ENCODE measurements at places on chromosomes 13 and 19.

DNA sequence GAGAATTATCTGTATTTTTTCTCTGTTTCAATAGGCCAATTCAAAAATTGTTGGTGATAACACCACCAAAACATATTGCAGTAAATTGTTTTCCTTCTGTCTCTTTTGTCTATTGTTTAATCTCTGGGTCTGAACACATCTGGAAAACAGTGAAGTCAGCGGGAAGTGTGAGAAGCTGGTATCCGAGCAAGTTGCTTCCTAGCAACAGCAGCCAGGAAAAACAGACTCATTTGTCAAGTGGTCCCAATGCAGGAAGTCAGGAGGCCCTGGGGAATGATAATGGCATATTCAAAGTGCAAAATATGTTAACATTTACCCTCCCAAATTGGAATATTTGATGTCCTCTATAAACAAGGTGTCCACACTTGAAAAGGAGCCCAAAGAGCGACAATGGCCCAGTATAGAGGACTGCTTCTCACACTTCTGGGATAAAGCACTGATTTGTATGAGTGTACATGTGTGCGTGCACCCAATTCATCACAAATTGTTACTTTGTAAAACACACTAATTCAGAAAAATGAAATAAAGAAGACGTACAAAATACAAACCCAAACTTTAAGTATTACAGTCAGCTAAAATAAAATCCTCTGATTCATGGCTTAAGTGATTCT, 515.0 kb downstream of the TBC1D4 start:
- DNase-seq: no peak

GRCh38 chr13:73141292-73141771, 82.5 kb downstream of the KLF5 start:
- DNase-seq: peak; percentile 11

- DNase-seq: no peak
Observed at GRCh38 chr19:5430237-5430636, 25.0 kb upstream of the ZNRF4 start.

DNA sequence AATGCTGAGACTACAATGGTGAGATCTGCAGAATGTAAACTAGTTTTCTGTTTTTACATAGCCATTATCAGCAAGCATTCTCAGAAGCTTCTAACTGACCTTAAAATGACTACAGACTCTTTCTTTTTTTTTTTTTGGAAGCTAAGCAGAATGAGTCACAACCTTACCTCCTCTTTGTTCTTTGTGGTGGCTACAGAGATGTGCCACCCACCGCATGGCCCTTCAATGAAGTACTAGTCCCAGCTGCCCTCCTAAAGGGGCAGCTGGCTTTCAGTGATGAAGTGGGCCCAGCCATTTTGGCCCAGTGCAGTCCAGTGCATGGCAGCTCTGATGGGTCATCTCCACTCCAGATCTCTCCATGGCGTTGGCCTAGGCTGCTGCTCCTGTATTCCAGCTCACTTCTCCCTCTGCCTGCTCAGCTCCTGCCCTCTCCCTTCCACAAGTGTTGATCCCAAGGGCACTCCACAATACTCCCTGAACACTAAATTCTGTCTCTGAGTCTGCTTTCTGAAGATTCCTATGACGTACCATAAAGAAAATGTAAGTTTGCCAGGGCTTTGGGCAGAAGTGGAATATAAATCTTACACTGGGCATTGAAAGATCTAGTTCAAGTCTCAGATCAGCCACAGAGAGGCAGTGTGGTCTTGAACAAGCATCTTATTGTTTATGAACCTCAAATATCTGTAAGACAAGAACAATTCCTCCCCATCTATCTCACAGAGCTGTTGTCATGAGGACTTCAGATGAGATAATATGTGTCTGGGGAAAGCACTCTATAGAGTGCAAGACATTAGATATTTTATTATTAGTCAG, 85.6 kb downstream of the RXFP2 start:
- DNase-seq: no peak

- no peak for DNase-seq
Observed at GRCh38 chr19:12331211-12331941, 2.1 kb downstream of the ZNF563 start.

DNA sequence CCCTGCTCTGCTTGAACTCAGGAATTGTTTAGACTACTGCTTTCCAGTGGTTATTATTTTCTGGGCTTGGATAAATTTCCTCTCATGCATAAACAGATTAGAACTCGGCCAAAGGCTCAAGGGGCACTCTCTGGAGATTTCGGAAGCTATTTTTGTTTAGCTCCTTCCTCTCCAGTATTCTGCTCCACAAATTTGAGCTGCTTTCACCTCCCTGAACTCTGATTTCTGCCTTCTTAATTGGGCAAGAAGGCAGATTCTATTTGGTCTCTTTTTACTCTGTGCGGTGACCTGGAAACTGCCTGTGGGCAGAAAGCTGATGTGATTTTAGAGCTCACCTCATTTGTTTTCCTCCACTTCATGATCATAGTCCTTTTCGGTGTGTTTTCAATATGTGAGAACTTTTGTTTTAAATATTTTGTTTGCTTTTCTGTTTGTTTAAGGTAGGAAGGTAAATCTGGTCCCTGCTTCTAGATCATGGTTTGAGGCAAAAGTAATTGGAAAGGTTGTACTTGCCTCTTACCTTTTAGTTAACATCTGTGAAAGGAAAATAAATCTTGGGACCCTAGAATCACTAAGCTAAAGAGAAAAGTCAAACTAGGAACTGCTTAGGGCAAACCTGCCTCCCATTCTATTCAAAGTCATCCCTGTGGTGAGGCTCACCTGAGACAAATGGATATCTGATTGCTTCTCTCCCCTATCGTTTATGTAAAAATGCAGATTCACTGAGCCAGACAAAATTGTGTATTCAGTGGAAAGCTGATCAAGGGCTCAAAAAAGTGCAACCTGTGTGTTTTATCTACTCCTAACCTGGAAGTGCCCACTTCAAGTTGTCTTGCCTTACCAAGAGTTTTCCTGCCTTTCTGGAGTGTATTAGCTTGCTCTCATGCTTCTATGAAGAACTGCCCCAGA, 714.7 kb upstream of the PCDH20 start:
- DNase-seq: no peak

DNA sequence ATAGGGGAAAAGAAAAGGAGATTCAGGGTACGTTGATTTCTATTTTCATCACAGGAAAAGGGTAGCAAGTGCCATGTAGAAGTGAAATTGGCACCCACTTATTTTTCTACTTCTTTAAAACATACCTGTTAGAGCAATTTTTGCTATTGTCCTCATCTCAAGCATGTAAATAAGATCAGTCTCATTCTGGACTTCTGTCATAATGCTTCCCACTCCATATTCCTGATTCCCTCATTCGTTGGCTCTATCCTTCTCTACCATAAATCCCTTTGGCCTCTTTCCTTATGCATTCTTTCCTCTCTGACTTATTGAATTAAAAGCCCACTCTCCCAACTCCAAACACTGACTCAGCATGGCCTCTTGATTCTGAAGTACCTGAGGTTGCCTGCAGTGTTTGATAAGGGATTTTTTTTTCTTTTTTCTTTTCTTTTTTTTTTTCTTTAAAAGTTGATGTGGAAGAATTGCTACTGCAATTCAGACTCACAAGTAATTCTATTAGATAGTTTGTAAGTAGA, 465.7 kb downstream of the SLITRK6 start:
- no peak for DNase-seq

GRCh38 chr19:571566-571974, 826 bp upstream of the BSG start:
- DNase-seq: no peak

DNA sequence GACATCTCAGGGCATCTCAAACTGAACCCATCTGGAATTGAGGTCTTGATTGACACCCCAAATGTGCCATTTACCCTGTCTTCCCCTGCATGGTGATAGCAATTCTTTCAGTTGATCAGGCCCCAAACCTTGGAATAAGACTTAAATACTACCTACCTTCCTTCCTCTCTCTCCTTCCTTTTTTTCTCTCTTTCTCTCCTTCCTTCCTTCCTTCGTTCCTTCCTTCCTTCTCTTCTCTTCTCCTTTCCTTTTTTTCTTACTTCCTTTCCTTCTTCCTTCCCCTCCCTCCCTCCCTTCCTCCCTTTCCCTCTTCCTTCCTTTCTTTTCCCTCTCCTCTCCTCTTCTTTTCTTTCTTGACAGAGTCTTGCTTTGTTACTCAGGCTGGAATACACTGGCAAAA, 7.4 kb upstream of the GIPC1 start:
- DNase-seq: no peak

- no peak for DNase-seq
Observed at GRCh38 chr19:31553112-31553845, 204.0 kb upstream of the TSHZ3 start.

DNA sequence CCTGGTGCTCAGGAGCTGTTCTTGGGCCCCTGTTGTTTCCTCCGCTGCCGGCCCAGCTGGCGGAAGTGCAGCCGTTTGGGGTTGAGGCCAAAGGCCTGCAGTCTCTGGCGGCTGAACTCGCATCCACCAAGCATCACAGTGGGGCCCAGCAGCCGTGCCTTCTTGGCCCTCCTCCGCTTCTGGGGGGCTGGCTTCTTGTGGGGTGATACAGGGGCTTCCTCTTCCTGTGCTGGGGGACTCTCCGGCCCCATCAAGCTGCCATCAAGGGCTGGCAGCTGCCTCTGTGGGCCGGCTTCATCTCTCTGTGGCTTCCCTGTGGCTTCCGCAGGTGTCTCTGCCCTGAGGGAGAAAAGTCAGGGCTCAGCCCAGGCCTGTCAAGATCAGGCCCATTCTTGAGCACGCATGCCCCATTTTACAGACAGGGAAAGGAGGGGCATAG, 10.3 kb downstream of the ATG4D start:
- DNase-seq: no peak

DNA sequence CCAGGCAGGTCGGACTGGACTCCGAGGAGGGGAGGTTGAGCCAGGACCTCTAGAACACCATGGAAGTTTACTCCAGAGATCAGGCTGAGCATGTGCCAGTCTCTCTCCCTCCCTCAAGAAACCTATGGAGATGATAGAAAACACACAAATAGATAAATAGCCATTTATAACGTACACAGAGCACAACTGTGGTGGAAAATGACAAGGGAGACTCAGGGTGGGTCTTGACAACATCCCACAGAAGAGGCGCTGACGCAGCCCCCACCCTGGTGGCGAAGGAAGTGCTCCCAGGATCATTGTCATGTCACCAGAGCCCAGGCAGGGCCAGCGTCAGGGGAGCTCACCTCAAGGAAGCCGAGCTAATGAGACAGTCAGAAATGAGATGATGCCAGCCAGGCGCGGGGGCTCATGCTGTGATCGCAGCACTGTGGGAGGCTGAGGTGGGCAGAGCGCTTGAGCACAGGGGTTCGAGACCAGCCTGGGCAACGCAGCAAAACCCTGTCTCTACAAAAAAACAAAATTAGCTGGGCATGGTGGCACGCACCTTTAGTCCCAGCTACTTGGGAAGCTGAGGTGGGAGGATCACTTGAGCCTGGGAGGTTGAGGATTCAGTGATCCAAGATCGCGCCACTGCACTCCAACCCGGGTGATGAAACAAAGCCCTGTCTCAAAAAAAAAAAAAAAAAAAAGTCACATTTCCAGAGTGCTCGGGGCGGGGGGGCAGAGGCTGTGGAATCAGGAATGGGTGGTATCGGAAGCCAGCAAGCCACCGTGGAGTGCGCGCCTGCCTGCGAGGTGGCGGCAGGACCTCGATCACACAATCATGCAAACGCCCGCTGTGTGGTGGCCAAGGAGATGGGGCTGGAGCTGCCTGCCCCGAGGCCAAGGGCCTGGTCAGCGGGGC, 178.4 kb downstream of the KDM4B start:
- DNase-seq: no peak

DNA sequence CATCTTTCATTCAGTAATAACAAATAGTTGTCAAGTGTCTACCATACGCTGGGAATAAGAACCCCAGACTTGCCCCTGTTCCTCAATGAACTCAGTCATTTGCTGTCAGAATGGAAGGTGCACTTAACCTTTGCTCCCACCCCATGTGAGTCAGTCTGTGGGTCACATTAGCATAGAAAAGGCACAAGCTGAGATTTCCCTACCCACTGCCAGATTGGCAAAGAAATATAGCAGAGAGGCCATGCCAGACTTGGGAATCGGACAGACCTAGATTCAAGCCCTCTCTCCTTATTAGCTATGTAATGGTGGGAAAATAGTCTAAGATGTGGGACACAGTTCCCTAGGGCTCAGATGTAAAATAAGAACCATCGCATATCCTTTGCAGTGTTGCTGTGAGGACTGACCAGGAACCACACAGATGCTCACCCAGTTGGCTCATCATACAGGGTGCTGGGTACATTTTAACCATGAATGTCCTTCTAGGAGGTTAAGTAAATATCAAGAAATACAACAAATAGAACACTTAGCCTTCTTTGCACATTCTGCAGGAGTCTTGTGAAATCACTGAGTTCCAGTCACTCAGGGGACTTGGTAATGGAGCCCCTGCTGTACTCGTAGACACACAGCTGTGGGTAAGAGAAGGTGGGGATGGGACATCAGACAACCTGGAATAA, 218.2 kb downstream of the FGF14 start:
- DNase-seq: no peak

GRCh38 chr13:40549500-40550094, 116.8 kb downstream of the FOXO1 start:
- DNase-seq: no peak

DNA sequence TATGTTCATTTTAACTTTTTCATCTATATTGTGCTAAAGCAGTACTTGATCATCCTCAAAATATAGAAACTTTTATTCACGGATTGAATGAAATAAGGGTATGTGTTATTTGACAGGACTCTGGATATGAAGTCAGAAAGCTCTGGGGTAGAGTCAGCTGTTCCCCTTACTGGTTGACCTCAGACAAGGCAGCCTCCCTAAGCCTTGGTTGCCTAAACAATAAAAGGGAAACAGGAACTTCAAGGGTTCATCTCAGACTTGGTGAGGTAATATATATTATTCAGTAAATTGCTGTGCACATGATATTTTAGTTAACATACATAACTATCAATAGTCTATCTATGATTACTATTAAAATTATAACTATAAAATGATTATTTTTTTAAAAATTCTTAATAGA, 13.6 kb downstream of the POLR1D start:
- DNase-seq: no peak

- DNase-seq: no peak
Observed at GRCh38 chr13:78131811-78132210, 213.2 kb upstream of the EDNRB start.

GRCh38 chr19:51399231-51399630, 8.8 kb upstream of the C19orf84 start:
- no peak for DNase-seq

- DNase-seq: no peak
Observed at GRCh38 chr19:45814166-45814780, 835 bp downstream of the RSPH6A start.

DNA sequence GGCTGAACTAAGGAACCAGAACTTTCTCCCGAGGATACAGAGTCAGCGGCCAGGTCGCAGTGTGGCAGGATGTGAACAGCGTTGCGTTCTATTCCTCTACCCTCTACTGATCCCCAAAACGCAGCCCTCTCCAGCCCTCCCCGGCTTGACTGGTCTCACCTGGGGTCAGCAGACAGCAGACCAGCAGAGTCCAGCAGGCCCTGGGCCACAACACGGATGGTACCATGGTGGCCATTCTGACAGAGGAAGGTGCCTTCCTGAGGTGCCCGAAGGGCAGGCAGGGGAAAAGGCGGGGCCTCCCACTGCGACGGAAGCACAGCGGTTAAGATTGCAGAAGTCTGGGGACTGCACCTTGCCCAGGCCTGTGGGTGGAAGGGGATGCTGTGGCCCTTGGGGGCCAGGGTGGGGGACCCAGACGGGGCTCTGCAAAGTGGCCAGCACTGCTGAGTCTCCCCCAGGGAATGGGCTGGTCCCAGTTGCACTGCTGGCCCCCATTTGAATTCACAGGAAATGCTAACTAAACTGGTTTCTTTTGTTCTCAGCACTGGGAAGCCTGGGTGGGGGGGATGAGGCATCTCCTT, at the start of gene ICAM3:
ICAM3 (minus strand) TSS at position 245 of the 581 bp plus-strand sequence; CDS start at position 235, 10 bp downstream.
- no peak for DNase-seq
